ENCODE measurements at places on chromosomes 7 and 10.

DNA sequence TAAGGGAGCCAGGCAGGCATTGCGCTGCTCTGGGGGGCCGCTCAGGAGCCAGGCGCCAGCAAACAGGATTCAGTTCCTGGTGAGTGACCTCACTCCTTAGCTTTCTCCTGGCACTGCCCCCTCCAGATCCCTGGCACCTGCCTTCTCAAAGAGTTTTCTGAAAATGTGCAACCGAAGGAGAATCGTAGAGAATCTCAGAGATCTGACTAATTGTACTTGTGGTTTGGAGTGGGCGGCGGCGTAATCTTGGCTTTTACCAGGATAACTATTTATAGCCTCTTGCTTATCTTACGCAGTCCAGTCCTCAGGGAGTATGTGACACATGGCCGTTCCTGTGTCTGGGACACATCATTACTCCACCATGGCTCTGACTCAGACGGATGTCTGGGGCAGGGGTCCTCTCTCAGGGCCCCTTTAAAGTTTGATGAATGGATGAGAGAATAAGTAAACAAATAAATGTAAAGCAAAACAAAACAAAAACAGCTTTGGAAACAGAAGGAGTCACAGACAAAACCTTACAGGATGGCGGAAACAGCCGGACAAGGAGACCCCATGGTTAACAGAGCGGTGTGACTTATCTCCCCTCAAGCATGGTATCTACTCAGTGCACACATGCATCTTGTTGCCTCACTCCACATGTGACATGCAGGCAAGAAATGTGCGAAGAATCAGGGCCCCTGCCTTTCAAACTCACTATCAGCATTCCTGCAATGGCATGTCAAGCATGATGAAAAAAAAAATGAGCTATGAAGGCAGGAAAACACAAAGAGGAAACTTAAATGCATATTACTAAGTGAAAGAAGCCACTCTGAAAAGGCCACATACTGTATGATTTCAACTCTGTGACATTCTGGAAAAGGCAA, 99.7 kb downstream of the TNS3 start:
- no peak for DNase-seq

GRCh38 chr7:151082141-151083070, 887 bp downstream of the TMUB1 start:
- DNase-seq = no peak

DNA sequence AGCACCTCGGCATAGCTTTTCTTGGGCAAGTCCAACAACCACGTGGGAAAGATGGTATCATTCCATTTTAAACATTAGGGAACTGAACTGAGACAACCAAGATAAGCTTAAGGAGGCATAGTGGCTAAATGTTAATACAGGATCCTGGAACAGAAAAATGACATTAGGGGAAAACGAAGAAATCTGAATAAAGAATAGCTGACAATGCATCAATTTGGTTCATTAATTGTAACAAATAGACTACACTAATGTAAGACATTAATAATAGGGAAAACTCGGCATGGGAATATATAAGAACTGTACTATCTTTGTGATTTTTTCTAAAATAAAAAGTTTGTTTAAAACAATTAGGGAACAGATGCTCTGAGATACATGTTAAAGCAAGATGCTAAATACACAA, 165.4 kb downstream of the JAZF1 start:
- no peak for DNase-seq

DNA sequence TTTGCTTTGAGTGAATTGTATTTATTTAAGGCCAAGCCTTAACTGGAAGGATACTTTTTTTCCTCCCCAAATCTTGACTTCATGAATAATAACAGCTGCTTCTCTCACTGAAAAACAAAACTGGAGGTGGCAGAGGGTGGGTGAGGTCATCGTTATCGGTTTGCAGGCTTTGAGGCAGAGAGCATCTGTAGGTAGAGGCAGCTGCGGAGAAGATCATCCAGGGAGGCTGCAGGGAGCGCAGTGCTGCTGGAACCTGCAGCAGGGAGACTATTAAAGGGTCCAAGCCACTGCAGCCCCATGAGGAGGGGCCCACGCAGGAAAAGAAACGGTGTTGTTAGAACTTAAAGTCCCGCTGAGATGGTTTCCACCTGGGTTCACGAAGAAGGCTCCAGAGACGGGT, 112.1 kb upstream of the SDK1 start:
- no peak for DNase-seq

DNA sequence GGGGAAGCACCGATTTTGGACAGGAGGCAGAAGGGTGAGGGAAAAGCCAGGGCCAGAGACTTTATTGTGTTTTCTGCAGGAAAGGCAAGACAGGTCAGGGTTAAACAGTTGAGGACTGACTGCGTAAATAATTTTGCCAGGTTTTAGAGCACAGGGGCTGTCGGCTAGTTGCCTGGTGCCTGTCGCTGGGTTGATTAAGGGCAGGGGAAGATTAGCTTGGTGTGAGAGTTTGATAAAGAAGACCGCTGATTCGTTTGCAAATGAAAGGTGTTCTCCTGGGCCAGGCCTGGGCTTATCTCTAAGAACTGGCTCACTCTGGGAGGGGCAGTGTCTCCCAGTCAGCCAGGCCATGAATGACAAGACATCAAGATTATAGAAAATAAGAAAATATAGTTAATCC, 75.6 kb downstream of the SLC37A3 start:
- no peak for DNase-seq

DNA sequence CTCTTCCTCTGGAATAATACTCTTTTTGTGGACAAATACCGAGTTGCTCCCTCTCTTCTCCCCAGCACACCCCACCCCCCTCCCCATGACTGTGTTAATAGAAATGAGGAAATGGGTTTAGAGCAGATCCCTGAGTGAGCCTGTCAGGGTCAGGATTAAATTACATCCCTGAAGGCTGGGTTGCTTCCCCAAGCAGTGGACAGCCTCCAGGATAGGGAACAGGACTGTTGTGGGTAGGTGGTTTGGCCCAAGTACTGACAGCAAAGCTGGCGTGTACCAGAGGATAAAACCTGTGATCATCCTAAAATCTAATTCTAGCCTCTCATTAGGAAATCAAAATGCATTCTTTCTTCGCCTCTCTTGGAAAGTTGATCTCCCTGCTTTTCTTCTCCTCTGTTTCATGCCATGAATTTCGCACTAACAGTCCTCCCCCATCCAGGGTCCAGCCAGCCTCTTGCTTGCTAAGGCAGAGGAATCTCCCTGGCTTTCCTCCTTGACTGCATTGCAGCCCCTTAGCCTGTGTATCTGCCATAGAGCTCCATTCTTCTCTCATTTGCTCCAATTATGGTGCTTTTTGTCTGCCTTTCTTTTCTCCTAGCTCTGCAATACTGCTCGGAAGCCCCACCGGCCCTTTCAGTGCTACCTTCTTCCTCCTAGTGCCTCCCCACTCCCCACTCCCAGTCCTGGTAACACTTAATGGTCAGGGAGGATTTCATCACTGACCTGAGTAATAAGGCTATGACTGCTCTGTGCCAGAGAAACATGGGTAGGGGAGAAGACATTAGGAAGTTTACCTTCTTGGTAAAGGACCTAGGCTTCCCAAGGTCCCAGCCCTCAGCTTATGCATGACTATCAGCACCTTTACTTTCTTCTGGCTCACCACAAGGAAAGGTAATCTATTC, 8.4 kb downstream of the LRRC4 start:
- no peak for DNase-seq

GRCh38 chr10:35916791-35917190, 274.7 kb upstream of the FZD8 start:
- DNase-seq = no peak

DNA sequence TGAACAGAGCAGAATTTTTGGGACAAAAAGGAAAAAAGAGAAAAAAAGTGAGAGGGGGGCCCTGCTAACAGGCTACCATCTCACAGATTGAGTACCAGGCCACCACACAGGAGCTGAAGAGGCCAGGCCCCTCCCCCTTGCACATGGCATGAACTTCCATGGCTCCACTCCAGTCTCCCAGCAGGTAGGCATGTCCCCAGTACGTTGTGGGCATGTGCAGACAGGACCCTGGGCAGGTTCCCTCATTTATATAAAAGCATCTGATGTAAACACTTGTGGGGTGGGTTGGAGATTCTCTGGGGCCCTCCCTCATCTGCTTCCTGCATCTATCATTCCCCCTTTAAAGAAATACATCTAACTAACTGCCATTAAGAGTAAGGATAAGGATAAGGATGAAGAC, 45.0 kb upstream of the AKR1C1 start:
- DNase-seq = no peak

- DNase-seq = no peak
These were observed 292.7 kb downstream of the GLRX3 start for GRCh38 chr10:130428936-130429335.

DNA sequence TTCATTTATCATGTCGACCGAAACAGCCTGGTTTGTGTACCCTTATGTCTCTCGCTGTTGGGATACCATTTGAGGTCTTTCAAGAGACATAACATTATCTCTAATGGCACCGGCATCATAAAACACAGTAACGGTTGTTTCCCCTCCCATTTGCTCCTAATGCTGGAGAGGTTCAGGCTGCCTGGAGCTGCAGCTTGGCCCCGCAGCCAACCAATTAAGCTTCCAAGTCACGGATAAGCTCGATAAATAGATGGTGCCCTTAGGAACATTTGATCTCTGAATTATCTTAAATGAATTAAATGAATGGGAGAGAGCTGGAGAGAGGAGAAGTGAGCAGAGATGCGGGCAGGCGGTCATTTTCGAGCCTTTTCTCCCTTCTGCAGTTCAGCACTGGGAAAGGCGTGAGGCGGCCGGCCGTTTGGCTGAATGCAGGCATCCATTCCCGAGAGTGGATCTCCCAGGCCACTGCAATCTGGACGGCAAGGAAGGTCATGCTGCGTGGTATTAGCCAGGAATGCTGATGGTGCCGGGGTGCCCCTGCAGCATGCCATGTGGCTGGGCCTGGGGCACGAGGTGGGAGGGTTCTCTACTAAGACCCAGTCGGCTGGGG, 12.6 kb downstream of the CPA4 start:
- DNase-seq = no peak

- DNase-seq = no peak
These were observed 16.4 kb downstream of the SEPHS1 start for GRCh38 chr10:13331646-13332045.

- DNase-seq = no peak
These were observed 43.1 kb downstream of the MBL2 start for GRCh38 chr10:52729271-52730104.

DNA sequence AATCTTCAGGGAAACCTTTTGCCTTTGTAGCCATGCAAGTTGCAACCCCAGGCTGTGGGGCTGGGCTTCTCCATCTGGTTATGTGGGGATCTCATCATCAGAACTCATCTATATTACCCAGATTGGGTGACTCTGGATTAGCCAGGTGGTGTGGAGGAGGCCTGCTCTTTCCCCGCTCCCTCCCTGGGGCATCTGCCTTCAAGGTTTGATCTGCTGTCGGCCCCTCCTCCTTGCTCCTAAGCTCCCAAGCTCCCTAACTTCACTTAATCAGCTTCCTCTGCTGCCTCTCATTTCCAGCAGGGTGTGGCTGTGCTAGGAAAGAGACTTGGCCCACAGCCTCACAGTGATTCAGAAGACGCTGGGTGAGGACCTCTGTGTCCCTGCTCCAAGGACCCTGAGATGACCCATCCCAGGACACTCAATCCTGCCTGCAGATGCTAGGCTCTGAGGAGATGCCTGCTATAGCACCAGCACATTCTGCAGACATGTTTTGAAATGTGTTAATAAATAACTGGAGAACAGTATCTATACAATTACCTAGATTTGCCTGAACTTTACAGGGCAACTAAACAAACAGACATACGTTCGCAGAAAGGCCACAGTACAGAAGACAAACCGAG, 392.1 kb upstream of the PODXL start:
- DNase-seq = no peak

- no peak for DNase-seq
These were observed 31.3 kb upstream of the RNF32 start for GRCh38 chr7:156609010-156609877.

GRCh38 chr7:113945018-113945938, 26.5 kb upstream of the PPP1R3A start:
- no peak for DNase-seq

GRCh38 chr7:34073676-34074075, 168.3 kb downstream of the BMPER start:
- no peak for DNase-seq

DNA sequence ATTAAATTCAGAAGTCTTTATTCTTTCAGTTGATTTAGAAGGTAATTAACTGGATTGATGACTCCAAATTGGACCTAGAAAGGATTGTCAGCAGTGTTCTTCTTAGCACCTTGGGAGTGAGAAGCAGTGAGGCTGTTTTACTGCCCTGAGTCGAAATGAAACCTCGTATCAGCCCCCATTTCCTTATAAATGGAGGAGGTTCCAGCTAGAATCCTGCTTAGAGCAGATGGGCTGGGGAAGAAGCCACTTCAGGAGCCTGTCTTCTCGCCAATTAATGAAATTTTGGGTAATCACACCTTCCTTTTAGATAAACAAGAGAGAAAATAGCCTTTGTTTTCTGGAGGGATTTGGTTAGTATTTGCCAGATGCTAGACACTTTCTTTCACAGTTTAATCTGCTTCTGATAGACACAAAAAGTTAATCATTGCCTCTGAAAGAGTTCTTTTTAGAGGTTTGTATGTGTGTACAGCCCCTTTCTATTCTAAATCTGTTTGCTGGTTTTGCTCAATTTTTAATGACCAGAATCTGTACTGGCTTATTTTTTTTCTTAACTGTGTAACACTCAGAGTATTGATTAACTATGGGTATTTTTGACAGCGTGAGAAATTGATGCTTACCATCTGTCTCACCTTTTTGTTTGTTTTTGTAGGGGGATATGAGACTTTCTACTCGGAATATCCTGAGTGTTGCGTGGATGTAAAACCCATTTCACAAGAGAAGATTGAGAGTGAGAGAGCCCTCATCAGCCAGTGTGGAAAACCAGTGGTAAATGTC, 4.6 kb downstream of the DUSP5 start:
- no peak for DNase-seq

- DNase-seq = no peak
These were observed 60.2 kb downstream of the CALML3 start for GRCh38 chr10:5584895-5585516.

GRCh38 chr10:62817121-62817765, 1.1 kb upstream of the EGR2 start:
- no peak for DNase-seq

DNA sequence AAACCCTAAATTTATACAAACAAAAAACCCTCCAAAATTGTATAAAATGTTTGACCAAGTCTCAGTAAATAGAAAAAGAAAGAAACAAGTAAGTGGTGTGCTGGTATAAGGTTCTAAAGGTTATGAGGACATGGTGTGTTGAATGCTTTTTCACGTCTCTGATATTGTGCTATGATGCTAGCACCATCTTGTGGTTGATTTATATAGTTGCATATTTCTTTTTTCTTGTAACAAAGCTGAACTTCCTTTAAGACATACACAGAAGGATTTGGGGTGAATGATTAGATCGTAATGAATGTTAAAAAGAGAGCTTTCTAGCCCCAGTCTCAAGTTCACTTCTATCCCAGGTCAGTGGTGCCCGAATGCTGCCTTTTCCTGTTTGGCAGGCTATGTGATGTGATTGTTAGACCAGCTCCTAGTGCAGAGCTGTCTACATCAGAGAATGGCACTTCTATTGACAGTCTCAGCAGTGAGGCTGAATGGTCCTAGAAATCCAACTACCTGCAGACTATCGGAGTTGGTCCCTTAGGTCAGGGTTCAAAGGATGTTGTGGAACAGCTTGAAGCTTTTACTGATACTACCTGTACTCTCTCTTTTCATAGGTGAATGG, 25.0 kb downstream of the VTI1A start:
- DNase-seq = no peak

GRCh38 chr10:62136931-62137330, 131.7 kb downstream of the RTKN2 start:
- no peak for DNase-seq
